ENCODE measurements at places on chromosomes 6 and 20. TPM values are rescaled to one million over a fixed set of nuclear protein-coding genes. Genes with fewer than 3 reads are reported as not detected.

SLC17A1 gene
- not detected for total RNA-seq

TREML1 gene
- not detected for total RNA-seq

LPA gene
- not detected for total RNA-seq

DLK2 gene
- 1.0 TPM for total RNA-seq

HSF2 gene
- 19.5 TPM for total RNA-seq

GRCh38 chr20:58010186-58010585 lies 218.3 kb downstream of the ANKRD60 start:
- DNase-seq: no peak

DNA sequence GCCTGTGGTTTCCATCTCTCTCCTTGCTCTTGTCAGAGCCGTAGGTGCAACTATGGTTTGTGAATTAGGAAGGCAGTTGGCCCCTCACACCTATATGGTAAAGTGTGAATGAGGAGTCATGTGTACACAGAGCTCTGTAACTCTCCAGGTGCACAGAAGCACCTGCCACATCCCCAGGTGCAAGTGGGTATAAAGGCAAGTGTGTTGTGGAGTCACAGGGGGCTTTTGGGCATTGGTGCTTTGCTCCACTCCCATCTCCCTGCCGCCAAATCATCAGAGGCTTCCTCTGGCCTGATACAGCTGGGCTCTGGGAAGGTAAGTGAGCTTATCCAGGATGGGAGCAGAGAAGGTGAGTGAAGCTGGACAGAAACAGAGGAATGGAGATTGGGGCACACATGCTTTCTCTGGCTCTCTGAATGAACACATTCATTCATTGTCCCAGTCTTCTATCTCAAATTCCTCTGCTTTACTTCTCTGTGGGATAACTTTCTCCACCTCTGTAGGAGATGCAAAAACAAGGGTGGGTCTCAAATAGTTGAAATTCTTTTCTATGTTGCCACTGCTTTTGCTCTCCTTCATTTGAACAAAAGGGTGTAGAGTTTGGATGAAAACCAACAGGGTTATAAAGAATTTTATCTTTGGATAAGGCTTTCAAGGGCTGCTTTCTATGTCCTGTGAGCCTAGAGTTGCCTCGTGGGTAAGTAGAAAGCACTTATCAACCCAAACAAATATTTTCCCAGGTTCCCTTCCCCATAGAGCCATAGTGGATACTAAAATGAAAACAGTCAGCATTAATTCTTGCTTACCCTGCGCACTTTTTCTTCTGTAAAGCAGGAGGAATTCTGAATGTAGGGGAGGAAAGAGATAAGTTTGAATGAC lies 45.0 kb upstream of the RIPOR2 start:
- DNase-seq: no peak

DNA sequence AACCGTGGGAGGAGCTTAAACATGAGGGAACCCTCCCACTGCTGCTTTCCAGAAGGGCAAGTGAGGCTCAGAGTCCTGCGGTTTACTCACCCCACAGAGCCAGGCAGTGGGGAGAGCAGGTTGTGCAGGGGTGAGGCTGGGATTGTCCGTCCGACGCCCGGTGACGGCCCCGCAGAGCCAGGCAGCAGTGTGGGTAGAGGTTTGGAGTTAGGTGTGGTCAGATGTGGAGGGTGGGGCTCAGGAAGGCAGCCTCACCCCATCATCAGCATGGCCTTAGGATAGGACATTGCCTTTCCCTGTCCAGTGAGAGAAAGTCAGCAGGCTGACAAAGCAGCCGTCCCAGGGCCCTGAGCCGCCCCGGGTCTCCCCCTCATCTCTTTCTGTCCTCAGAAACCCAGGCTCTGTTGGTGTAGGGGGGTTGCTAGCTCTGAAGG lies 234.6 kb downstream of the DLL1 start:
- DNase-seq: no peak

DNA sequence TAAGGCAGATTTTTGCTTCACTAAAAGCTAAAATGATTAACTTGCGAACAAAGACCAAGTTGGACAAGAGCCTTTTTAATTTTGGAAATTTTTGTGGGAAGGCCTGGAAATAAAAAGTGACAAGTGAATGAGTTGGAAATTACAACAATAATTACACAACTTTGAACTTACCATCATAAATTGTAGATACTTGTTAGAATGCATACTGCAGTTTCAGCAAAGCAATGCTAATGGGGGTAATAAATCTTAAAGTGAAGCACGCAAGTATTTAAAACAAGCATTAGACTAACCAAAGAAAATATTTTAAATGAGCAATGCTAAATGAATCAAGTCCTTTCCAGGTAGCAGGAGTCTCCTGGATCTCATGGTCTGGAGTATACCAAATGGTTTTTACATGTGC lies 83.2 kb upstream of the EYA4 start:
- no peak for DNase-seq

DNA sequence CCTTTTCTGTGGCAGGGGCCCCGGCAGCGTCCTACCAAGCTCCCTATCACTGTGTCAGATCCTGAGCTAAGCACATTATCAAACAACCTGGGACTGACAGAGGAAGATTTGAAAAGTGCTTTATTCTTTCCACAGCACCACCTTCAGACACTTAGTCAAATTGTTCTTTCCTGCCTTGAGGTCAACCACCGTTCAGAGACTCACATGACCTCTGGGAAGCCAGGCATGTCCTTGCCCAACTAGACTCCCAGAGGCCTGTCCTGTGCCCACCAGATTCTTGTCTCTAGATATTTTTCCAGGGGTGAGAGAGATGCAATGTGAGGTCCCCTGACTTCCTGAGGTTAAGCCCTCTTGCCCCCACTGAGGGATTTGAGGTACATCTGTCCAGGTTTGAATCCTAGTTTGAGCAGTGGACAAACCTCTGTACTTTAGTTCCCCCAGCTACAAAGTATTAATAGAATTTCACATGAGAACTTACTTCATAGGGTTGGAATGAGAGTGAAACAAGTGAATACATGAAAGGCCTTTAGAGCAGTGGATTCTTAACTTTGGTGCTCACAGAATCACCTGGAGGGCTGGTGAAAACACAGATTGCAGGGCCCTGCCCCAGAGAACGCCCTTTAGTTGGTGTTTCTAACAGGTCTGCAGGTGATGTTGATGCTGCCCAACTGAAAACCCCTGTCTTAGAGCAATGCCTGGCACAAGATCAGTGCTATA lies 179.8 kb downstream of the CLIC5 start:
- no peak for DNase-seq

DNA sequence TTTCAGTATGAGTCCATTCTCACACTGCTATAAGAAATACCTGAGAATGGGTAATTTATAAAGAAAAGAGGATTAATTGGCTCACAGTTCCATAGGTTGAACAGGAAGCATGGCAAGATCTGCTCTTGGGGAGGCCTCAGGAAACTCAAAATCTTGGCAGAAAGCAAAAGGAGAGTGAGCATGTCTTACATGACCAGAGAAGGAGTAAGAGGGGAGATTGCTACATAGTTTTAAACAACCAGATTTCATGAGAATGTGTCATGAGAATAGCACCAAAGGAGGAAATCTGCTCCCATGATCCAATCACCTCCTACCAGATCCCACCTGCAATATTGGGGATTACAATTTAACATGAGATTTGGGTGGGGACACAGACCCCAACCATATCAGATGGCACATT lies 672.4 kb downstream of the HTR1B start:
- no peak for DNase-seq

DNA sequence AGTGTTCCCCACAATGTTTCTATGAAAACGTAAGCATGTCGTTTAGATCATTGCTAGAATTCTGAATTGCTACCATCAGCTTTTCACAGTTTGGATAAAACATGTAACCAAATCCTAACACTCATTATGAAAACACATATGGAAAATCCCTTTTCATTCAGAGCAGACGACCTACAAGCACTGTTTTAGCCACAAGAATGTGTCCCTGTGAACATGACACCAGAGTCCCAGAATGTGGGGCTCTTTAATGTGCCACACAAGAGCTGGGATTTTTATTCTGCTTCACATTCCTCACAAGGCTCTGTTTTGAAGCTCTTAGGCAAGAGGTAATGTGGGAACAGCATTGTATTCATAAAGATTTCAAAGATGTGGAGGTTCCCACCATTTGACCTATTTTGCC lies 141.1 kb upstream of the CITED2 start:
- no peak for DNase-seq

- no peak for DNase-seq
Measured at GRCh38 chr6:29791786-29792122, 35.9 kb upstream of the HLA-G start.
